ENCODE measurements at places on chromosomes 1 and 21.

DNA sequence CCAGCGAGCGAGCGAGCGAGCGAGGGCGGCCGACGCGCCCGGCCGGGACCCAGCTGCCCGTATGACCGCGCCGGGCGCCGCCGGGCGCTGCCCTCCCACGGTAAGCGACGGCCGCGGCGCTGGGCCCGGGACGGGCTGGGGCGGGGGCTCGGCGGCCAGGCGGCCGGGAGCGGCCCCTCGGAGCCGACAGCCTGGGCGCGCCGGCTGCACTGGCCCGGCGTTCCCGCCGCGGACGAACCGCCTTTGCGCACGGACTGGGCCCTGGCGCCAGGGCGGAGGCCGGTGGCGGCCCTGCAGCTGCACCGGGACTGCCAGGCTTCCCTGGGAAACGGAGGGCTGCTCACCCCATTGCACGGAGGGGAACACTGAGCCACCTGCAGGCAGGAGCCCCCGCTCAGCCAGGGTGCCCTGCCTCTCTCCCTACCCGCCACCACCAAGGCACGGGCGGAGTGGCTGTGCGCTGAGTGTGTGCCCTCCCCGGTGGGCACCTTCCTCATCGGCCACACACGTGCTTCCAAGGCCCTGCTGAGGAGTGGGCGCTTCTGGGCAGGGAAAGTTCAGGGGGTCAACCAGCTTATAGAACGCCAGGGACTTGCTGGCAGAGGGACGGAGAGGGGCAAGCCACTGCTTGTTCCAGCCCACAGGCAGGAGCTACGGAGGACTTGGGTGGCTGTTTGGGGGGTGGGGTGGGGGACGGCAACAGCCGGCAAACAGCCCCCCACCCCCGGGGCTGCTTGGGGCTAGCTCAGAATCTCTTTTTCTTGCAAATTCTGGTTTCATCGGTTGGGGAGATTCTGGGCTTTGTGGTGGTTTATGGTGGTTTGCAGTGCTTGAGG lies 532 bp downstream of the CSF1 start:
- DNase-seq: no peak

- DNase-seq: no peak
Measured at GRCh38 chr1:184693011-184693410, 61.6 kb downstream of the EDEM3 start.

- DNase-seq: no peak
Measured at GRCh38 chr1:236395947-236396664, 2.0 kb downstream of the EDARADD start.

- no peak for DNase-seq
Measured at GRCh38 chr1:225555821-225556220, 97.1 kb downstream of the ENAH start.

DNA sequence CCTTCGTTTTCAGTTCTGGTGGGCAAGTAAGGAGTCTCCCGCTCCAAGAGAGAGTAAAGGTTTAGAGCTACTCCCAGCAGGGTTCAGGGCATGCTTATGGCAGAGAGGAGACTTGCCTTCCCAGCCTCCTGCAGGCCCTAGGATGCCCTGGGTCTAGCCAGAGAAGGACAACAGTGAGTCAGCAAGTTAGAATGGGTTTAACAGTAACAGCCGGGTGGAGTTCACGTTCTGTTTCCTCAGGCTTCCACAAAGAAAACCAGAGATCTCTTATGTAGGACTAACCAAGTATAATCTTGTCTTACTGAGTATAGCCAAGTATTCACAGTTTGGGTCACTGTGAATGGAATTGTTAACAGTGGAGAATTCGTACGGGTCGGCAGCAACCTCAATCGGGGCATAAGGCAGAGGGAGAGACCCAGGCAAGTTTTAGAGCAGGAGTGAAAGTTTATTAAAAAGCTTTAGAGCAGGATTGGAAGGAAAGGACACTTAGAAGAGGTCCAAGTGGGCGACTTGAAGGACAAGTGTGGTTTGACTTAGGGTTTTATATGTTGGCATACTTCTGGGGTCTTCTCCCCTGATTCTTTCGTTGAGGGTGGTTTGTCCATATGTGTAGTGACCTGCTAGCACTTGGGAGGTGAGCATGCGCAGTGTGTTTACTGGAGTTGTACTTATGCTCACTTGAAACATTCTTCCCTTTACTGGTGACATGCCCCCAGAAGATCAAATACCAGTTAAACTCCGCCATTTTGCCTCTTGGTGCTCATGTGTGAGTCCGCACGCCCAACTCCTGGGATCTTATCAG lies 4.5 kb downstream of the OVAAL start:
- DNase-seq: no peak
